ENCODE measurements at places on chromosomes 3 and 15.

DNA sequence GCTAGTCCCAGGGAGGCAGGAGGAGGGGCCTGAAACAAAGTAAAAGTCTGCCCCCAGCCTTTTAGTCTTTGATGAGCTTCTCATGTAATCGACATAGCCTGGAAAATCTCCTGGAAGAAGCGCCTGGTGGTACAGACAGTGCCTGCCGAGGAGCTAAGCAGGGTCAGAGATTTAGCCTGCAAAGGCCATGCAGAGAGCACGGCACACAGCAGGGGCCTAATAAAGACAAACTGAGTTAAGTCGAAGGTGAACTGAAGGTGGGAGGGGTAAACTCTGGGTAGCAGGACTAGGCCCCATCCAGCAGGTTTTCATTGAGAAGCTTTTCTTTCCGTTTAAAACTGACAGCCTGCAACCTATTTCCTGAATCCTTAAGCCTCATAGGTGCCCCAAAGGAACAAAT is 115.5 kb upstream of the ABHD17C start:
- DNase-seq, result no peak

GRCh38 chr15:90994059-90994416 is 297 bp downstream of the PRC1 start:
- DNase-seq, result no peak

DNA sequence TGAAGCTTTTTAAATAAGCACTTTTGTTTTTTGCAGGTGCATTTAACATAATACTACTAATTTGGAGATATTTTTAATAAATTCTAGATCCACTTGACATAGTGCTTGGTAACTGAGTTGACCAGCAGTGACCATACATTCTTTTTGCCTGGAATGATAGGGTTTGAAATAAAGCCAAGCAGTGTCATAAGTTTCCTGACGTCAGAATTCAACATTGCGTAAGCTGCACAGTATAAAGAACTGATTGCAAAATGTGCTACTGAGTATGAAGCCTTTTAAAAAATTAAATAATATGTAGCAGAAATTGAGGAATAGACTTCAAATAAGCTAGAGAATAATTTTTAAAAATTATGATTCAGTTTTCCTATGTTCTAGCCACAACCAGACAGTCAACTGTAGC is 454.6 kb upstream of the ARPP21 start:
- peak; percentile 41 for DNase-seq

DNA sequence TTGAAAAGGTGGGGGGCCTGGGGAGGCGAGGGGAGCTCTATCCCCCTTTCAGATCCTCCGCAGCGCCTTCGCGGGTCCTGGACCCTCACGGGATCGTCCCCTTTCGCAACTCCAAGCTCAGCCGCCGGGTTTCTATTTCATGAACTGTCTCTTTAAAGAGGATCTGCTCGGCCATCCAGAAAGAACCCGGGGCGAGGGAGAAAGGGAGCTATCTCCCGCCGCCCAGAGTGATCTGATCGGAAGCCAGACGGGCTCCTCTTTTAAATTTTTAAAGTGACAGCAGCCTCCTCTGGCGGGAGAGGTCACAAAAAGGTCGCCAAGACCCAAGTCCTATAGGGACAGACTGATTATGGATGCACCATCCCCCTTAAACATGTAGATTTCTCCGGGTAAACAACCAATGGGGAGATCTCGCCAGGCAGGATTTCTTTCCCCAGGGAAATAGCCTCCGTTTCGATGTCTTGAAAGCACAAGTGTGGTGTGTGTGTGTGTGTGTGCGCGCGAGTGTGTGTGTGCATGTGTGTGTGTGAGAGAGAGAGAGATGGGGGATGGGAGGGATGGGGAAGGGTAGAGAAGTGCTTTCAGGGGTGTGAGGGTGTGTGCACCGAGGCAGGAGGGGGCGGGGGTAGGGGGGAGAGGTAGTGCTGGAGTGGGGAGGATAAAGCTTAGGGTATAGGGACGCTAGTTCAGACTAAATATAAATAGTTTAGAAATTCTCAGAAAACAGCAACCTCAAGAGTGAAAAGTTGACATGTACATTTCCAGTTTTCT is 516.1 kb downstream of the MECOM start:
- DNase-seq, result peak; percentile 16

- DNase-seq, result no peak
Observed at GRCh38 chr15:26038693-26039092, 175.6 kb upstream of the ATP10A start.

All from fibroblast of skin of left quadriceps (primary cell).